Astrocyte (in vitro differentiated cells and primary cell): ENCODE measurements at places on chromosomes 12 and 14. TPM values are rescaled to one million over a fixed set of nuclear protein-coding genes. Genes with fewer than 3 reads are reported as not detected.

Gene TMTC1
- 4.7 and 5.0 TPM in 2 replicates for total RNA-seq

Gene TMEM132C
- total RNA-seq: not detected in 2 replicates

Gene PIWIL1
- not detected in 2 replicates for total RNA-seq

Gene ADCY6
- 28.9 and 33.5 TPM in 2 replicates for total RNA-seq

- DNase-seq: peak; percentile 72
These were observed 144.6 kb downstream of the ETV6 start for GRCh38 chr12:11793921-11794710.

- no peak for DNase-seq
These were observed 4.9 kb downstream of the SLC48A1 start for GRCh38 chr12:47777741-47778558.

Gene DIP2B
- total RNA-seq: 53.2 and 57.4 TPM in 2 replicates

DNA sequence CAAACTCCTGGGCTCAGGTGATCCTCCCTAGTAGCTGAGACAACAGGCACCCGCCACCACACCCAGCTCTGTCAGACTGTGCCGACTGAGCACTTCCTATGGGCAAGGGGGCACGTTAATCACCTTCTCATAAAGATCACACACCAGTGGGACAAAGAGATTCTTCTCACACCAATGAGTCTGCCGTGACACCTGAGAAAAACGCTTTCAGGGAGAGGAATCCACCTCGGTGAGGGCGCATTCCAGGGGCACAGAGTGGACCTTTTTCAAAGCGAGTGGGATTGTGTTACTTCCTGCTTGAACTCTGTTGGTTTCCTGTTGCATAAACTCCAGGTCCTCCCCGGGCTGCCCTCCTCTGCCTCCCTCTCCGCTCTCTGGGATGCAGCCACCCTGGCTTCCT is 17.5 kb upstream of the SCARB1 start:
- DNase-seq: no peak

DNA sequence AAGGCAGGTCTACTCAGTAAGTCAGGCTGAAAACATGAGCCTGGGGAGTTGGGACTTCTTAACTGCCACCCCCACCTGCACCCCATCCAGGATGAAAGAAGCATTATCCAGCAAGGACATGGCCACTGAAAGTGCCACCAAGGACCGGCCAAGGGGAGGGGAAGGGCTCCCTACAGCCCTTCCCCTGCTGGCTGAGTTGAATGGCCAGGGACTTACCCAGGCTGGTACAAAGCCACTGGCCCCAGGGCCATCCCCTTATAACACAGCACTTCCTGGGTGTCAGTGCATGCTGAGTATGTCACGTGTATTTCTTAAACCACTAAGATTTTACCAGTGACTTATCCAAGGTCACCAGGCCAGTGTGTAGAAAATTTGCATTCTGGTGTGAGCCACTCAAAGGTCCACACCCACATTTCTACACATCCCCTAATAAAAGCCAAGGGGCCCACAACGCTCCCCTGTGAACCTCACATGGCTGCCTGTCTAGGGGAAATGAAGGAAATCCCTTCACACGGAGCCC is 29.3 kb upstream of the ZFP36L1 start:
- no peak for DNase-seq

DNA sequence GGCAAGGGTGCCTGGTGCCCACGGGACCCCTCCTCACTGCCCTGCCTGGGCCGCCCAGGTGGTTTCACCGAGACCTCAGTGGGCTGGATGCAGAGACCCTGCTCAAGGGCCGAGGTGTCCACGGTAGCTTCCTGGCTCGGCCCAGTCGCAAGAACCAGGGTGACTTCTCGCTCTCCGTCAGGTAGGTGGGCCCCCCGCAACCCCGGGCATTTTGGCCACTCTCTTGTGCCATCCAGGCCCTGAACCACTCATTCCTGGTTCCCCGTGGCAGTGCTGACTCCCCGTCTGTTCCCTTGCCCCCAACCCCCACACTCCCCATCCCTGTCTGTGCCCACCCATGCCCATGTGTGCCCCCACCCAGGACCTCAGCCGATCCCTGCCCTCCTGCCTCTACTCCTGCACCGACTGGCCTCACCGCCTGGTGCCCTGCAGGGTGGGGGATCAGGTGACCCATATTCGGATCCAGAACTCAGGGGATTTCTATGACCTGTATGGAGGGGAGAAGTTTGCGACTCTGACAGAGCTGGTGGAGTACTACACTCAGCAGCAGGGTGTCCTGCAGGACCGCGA is 480 bp downstream of the PTPN6 start:
- no peak for DNase-seq

DNA sequence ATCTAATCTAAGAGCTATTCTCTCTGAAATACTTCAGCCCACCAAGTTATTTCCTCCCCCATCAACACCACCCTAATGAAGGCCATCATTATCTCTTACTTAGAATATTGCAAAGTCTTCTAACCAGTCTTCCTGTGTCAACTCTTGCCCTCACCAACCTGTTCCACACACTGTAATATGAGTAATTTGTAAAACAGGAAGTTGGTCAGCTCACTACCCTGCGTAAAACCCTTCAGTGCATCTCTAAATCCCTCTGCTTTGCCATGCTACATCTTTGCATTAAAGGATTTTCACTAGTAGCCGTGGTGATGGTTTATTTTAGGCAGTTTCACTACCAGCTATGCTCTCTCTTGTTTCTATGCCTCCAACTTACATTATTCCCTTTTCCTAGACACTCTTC is 70.0 kb downstream of the KIF21A start:
- peak; percentile 2 for DNase-seq

Gene CCDC196
- not detected in 2 replicates for total RNA-seq

Gene PPP1R36
- 0.91 and 0.94 TPM in 2 replicates for total RNA-seq

DNA sequence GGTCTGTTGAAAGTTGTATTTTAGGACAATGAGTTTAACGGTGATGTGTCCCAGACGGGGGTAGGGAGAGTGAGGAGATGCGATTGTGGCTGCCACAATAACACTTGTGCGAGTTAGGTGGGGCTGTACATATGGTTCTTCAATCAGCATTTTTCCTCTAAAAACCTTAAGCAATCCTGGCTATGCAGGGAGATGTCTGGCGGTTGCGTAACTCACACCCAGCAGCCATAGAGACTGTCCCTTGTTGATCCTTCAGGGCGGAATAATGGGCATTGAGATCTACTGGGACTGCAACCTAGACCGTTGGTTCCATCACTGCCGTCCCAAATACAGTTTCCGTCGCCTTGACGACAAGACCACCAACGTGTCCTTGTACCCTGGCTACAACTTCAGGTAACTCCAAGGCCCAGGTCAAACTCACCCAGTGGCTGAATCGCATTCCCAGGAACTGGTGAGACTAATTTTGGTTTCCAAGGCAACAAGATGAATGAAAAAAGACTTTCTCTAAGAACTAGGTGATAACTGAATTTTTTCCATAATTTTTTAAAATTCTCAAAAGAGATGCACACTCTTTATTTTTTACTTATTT is 34.6 kb downstream of the P2RX7 start:
- no peak for DNase-seq

Gene HAL
- 0.10 and 0.20 TPM in 2 replicates for total RNA-seq

GRCh38 chr12:15038137-15038536 is 65.3 kb downstream of the PDE6H start:
- no peak for DNase-seq

Gene POMT2
- 50.2 and 53.4 TPM in 2 replicates for total RNA-seq

DNA sequence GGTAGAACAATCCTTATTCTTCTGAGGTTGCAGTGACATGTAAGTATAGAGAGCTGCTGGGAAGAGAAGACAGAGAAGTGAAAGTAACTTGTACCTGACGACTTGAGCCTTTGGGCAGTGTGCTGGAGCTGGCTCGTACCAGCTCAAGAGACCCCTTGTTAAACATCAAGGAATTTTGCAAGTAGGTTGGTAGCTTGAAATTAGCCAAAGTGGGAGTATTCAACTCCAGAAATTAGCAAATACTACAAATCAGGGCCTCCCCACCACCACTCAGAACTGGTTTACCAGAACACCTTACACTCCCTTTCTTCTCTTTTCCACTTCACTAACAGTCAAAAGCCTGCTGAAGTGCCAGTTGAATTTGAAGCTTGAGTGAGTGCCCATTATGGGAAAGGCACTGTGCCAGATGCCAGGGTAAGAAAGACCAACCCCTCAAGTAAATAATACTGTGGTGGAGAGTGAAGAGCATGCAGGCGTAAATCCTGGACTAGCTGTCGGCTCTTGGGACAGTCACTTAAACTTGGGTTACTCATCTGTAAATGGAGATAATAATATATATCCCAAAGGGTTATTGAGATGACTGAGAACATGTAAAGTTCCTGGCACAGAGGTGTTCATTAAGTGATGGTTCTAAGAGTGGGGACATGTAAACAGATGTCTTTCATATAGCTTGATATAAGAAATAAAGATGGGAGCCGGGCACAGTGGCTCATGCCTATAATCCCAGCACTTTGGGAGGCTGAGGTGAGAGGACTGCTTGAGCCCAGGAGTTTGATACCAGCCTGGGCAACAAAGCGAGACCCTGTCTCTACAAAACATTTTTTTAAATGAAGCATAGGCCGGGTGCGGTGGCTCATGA is 27.0 kb upstream of the EID3 start:
- DNase-seq: no peak

- DNase-seq: no peak
These were observed 845 bp upstream of the COCH start for GRCh38 chr14:30873308-30874119.

- no peak for DNase-seq
These were observed 30.1 kb upstream of the PWP1 start for GRCh38 chr12:107655281-107656065.

- peak; percentile 83 for DNase-seq
These were observed 86.8 kb upstream of the HIF1A start for GRCh38 chr14:61608245-61609165.

DNA sequence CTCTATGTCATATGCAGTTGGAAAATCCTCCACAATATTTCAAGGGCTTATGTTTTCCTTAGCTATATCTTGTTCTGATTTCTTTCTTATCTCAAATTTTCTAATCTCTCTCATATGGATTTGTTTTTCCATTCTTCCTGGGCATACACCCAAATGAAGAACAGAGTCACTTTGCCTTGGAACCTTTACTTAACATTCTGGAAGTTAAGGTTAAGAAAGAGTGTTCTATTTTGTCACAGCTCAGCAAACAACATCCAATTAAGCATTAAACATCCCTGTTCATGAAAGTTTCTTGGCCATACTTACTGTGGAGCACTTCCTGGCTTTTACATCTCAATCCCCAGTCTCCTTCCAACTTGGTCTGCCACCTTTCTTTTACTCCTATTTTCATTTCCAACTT is 5.3 kb downstream of the NAV3 start:
- DNase-seq: peak; percentile 1

Gene GPR84
- not detected in 2 replicates for total RNA-seq

- DNase-seq: no peak
These were observed 102.8 kb upstream of the BCAT1 start for GRCh38 chr12:25051656-25052195.
